ENCODE measurements at places on chromosomes 5 and 9. TPM values are rescaled to one million over a fixed set of nuclear protein-coding genes. Genes with fewer than 3 reads are reported as not detected.
A peak's percentile ranks its signal among the peaks of the same experiment; 100 is the strongest.

GRCh38 chr5:34789021-34789531, 49.9 kb upstream of the TTC23L start:
- no peaks in the 10 kb centered on the region for H3K27me3 ChIP-seq
- H3K4me1 ChIP-seq = peaks cover 8% of the 10 kb centered on the region
- H3K36me3 ChIP-seq = no peaks in the 10 kb centered on the region
- H3K4me3 ChIP-seq = no peak overlapping the region
- no peak for DNase-seq
- H3K27ac ChIP-seq = no peak overlapping the region

The NUP188 gene
- total RNA-seq = 26.8 TPM

GRCh38 chr5:143471666-143472464, 68.4 kb upstream of the NR3C1 start:
- no peak overlapping the region for H3K27ac ChIP-seq
- DNase-seq = no peak
- H3K4me1 ChIP-seq = peaks cover 9% of the 10 kb centered on the region
- no peaks in the 10 kb centered on the region for H3K27me3 ChIP-seq
- H3K36me3 ChIP-seq = no peaks in the 10 kb centered on the region
- no peak overlapping the region for H3K4me3 ChIP-seq

DNA sequence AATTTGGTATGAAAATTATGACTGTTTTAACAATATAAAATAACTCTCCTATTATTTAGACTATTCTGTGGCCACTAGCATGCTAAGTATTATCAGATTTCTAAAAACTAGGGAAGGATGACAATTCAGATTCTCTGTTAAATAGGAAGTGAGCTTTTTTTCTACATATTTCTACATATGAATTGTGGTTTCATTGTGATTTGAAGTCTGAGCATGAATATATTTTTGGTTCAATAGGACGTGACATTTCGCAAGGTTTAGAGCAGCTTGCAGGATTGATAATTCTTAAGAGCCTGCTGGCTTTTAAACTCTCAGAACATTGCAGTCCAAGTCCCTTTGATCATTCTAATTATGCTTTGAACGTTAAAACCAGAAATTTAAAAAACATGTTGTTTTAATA, 82.9 kb downstream of the ADGRV1 start:
- DNase-seq = no peak
- H3K36me3 ChIP-seq = no peaks in the 10 kb centered on the region
- H3K4me1 ChIP-seq = peaks cover 5% of the 10 kb centered on the region
- peak overlapping the region; percentile 2 for H3K27ac ChIP-seq
- no peak overlapping the region for H3K4me3 ChIP-seq

DNA sequence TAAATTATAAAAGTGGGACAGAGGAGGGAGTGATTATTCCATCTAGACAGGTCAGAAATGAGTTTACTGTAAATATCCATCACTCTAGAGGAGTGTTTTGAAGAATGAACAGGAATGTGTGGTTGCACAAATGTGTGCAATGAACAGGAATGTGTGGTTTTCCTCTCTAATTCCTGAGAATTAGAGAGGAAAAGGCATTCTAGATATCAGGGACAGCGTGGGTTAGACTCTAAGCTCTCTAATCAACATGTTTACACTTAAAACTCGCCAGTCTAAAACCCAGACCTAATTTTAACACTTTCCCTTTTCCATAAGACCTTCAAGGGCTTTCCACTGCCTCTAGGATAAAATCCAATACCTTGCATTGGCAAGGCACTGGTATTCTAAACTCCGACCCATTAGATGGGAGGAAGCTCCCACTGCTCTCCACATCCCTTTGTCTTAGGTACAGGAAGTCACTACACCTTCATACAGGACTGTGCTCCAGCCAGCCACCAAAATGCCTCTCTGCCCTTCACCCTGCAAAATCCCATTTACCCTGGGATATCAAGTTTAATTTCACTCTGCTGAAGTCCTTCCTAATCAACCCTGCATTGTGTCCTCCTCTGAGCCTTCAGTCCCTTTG, 67.9 kb downstream of the NFIB start:
- no peak for DNase-seq
- no peaks in the 10 kb centered on the region for H3K36me3 ChIP-seq
- peaks cover 78% of the 10 kb centered on the region for H3K4me1 ChIP-seq
- no peak overlapping the region for H3K4me3 ChIP-seq
- no peak overlapping the region for H3K27ac ChIP-seq

The C9orf152 gene
- not detected for total RNA-seq

GRCh38 chr5:17412760-17413671, 85.0 kb upstream of the TAF11L2 start:
- H3K27me3 ChIP-seq = no peaks in the 10 kb centered on the region
- no peak for DNase-seq
- no peaks in the 10 kb centered on the region for H3K4me1 ChIP-seq
- no peaks in the 10 kb centered on the region for H3K36me3 ChIP-seq

The MAPK9 gene
- total RNA-seq = 25.1 TPM

The ARSK gene
- 3.7 TPM for total RNA-seq

GRCh38 chr5:135750506-135750905, 84.0 kb upstream of the SLC25A48 start:
- H3K27me3 ChIP-seq = no peaks in the 10 kb centered on the region
- H3K27ac ChIP-seq = no peak overlapping the region
- no peak for DNase-seq

GRCh38 chr9:98960409-98960808, 16.7 kb downstream of the COL15A1 start:
- no peaks in the 10 kb centered on the region for H3K36me3 ChIP-seq
- no peak overlapping the region for H3K4me3 ChIP-seq
- no peak for DNase-seq
- no peaks in the 10 kb centered on the region for H3K4me1 ChIP-seq
- no peaks in the 10 kb centered on the region for H3K27me3 ChIP-seq
- H3K27ac ChIP-seq = peak overlapping the region; percentile 59
